ENCODE measurements at places on chromosomes 4 and X.

DNA sequence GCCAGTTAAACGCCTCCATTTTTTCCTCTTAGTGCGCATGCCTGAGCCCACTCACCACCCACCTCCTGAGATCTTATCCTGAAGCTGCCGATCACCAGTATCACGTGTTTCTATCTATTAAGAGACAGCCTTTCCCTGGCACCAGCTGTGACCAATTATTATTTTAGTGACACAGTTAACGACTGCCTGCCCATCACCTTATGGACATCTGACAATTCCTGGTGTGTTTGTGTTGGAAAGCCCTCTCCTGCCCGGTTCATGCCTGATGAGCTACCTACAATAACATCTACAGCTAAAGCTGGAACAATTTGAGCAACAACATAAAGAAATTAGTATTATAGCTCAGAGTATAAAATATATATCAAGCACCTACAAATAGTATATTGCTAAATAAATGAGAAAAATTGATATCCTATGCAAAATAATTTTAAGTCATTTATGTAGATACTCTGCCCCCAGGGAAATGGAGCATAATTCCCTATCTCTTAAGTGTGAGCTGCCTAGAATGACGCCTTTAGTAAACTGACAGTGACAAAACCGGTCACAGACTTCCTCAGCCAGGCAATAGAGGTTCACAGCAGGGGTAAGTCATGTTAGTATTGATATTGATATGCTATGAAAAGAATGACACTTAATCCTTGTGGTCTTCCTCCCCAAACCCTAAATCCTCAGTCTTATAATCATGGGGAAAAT, 862.2 kb downstream of the TRAM1L1 start:
- DNase-seq: no peak

GRCh38 chrX:54824195-54824594, 16.6 kb downstream of the MAGED2 start:
- no peak for DNase-seq

DNA sequence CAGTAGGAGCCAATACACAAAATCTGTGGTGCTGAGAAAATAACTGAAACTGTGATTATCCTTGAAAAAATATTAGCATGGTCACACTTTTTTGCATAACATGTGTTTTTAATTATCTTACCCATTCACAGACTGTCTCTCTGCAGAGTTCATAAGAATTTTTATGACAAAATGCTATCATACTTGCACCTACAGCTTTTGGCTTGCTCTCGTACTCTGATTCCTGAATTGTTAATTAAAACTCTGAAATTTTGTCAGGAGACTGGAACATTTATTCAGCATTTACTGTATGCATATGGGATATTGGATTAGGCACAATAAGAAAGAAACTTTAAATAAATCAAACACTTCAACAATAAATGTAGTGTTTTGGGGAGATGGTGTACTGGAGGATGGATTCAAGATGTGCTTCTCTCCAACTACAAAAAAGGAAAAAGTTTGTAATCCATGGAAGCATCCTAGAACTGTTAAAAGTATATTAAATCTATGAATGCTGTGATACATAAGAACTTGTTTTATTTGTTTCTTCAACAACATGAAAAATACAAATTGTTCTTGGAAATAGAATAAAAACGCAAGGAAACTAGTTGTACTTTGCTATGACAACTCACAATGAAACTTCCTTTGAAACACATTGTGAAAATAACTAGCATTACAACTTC, 260.5 kb downstream of the SPATA18 start:
- peak; percentile 37 for DNase-seq

GRCh38 chr4:38598489-38598888, 65.5 kb upstream of the KLF3 start:
- no peak for DNase-seq

DNA sequence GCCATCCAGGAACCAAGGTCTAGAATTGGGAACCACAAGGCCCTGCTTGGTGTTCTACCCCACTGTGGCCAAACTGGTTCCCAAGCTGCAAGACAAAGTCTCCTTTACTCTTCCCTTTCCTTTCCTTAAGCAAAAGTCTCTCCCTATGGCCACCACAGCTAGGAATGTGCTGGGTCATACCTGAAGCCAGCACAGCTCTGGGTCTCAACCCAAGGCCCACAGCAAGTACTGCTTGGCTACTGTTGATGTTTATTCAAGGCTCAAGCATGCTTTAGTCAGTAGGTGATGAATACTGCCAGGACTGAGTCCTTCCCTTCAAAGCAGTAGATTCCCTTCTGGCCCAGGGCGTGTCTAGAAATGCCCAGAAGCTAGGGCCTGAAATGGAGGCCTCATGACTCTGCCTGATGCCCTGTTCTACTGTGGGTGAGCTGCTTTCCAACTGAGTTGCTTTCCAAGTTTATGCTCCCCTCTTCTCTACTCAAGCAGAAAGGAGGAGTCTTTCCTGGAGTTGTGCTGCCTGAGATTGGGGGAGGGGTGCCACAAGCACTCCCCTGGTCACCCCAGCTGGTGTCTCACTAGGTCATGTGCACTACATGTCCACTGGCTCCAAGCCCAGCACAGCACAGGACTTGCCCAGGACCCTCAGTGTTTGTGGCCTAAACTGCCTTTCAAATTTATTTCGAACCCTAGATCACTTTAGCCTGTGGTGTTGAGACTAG, 44.9 kb downstream of the STAP1 start:
- DNase-seq: no peak

DNA sequence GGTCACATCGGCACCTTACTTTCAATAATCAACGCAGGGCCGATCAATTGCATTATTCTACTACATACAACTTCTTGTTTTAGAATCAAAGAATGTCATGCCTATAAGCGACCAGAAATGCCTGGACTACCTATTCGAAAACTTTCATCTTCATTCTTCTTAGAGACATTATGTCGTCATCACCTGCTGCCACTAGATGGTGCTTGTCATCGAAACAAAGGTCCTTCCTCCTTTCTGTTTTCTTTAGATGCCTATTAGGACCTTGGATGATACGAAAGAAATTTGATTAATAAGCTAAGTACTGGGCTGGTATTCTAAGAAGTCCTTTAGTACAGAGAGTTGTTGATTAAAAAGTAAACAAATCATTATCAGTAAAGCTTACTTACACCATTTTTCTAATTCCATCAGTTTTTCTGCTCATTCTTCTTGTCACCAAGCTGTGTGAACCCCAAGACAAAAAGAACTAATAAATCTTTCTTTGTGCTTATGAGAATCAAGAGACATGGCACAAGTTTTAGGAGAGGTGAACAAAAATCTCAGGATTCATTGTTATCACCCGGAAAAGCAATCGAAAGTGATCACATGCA, 154.5 kb upstream of the SLC4A4 start:
- peak; percentile 24 for DNase-seq

- peak; percentile 96 for DNase-seq
Measured at GRCh38 chr4:7842384-7843279, 97.0 kb downstream of the AFAP1 start.

DNA sequence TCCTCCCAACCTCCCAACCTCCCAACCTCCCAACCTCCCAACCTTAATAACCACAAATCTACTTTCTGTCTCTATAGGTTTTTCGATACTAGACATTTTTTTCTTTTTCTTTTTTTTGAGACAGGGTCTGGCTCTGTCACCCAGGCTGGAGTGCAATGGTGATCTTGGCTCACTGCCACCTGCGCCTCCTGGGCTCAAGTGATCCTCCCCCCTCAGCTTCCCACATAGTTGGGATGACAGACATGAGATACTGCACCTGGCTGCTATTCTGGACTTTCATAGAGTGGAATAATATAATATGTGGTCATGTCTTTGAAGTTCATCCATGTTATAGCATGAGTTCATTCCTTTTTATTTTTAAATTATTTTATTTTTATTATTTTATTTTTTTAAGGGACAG, 39.5 kb upstream of the ZFX start:
- no peak for DNase-seq

DNA sequence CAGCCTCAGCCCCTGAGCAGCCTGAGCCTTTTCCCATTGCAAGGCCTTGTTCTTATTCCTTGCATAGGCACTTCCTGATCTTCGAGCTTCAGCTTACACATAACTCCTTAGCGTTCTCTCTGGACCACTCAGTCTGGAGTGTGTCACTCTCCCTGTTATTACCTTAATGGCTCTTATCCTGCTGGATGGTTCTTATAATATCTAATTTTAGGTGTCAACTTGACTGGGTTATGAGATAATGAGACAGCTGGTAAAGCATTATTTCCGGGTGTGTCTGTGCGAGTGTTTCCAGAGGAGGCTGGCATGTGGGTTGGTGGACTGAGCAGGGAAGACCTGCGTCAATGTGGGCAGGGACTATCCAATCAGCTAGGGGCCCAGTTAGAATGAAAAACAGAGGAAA, 75.7 kb downstream of the HAUS3 start:
- no peak for DNase-seq

DNA sequence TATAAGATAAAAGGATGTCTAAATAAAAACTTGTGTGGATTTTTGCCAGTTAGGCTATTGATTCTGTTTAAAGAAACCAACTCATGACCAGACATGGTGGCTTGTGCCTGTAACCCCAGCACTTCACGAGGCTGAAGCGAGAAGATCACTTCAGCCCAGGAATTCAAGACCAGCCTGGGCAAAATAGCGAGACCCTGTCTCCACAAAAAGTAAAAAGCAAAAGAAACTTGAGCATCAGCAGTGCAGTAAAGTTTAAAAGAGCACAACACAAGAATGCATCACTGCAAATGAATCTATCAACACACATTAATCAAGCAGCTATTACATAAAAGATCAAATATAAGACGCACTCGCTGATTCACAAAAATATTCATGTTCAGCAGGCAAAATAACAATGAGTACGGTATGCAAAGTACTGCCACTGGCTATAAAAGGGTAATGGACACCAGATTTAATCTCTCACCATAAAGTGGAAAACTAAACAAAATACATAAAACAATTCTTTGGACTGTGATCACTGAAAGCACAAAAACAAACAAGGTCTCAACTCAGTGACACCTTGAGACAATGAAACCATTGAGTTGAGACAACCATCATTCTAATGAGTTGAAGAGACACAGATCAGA, 41.3 kb downstream of the LRBA start:
- no peak for DNase-seq

DNA sequence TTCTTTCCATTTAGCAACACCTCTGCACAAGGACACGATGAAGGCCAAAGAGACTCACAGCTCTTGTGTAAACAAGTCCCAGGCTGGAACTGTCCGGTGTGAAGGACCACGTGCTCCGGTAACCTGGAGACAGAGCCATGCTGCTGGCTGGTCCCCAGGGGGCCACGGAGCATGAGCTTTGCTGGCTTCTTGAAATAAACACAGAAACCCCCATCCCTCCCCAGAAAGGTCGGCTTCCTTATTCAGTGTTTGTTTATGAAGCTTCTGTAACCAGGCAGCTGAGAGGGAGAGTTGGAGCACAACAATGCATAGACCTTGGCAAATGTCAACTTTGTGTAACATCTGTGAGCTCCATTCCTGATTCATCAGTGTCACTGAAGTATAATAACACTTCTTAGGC, 109.4 kb downstream of the GPR143 start:
- DNase-seq: no peak

DNA sequence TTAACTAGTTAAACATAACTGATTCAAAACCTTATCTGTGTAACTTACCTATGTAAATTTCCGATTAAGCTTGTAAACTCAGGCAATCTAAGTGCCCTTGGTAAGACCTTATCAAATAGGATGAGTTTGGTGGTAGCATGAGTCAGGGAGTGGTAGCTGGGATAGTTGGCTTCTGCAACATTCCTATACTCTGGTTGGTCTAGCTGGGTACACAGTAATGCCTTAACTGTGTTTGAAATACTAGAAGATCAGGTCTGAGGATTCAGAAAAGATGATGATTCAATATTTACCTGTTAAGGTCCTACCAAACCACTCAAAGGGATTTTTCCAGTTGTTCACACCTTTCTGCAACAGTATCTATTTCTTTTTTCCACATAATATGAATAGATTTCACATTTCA, 5.3 kb downstream of the YIPF7 start:
- no peak for DNase-seq

DNA sequence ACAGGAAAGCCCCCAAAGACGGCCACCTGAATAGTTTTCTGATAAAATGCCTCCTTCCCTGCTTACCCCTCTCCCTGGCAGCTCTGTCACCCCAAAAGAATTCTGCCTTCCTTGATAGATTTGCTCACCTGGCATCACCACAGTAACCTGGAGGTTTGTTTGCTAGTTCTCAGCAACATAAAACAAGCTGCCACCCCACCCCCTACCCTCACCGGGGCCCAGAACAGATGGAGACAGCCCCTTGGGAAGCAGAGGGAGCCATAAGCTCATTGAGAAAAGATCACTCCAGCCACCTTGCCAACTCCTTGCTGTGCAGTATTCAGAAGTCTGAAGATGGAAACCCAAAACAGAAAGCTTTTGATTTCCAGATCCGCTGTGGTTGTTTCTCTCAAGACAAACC, 108.6 kb downstream of the DHX15 start:
- no peak for DNase-seq

DNA sequence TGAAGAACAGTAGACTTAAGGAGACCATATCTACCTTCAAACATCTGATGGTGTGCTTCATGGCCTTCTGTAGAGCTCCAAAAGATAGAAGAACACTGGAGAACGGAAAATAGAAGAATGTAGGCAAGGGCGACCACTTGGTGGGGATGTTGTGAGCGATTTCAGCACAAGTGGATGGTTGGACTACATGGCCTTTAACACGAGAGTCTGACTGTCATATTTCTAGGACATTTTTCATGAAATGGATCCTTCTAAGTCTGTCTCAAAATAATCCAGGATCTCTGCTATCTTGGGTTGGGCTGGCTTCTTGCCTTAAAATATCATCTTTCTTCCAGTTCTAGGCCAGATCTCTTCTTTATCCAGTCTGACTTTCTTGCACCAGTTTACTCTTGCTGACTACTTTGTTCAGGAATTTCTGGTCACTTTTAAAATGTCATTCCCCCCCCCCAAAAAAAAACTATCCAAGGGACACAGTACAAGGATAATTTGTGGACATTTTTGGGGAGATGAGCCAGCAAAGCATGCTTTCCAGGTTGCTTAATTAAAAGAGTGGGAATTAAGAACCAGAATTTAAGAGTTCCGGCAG, 1.2 kb upstream of the MID1IP1 start:
- peak; percentile 8 for DNase-seq

DNA sequence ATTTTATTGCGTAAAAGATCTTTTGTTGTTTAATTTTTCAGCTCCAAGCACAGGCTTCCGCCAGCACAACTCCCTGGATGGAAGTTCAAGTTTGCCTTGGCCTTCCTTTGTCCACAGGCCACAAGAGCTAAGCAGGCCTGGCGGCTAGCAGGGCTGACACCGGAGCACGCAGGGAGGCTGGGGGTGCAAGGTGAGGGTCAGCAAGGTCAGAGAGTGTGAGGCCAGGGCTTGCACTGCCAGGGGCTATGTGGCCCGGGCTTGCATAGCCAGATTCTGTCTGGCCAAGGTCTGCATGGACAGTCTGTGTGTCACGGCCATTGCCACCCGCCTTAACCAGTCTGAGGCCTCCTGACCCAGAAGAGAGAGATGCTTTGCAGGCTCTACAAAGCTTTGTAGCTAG, 123.9 kb downstream of the BCOR start:
- no peak for DNase-seq

- DNase-seq: no peak
Measured at GRCh38 chr4:24680746-24681448, 96.5 kb upstream of the DHX15 start.

- no peak for DNase-seq
Measured at GRCh38 chr4:113476800-113477199, 284.7 kb downstream of the CAMK2D start.

- DNase-seq: no peak
Measured at GRCh38 chrX:151346931-151347543, 50.0 kb upstream of the VMA21 start.
